Mucosa of gallbladder (tissue), 1 donor: ENCODE measurements at places on chromosomes 6 and 20. TPM values are rescaled to one million over a fixed set of nuclear protein-coding genes. Genes with fewer than 3 reads are reported as not detected.

GRCh38 chr6:6251555-6252280, 68.7 kb downstream of the F13A1 start:
- DNase-seq = no peak

DNA sequence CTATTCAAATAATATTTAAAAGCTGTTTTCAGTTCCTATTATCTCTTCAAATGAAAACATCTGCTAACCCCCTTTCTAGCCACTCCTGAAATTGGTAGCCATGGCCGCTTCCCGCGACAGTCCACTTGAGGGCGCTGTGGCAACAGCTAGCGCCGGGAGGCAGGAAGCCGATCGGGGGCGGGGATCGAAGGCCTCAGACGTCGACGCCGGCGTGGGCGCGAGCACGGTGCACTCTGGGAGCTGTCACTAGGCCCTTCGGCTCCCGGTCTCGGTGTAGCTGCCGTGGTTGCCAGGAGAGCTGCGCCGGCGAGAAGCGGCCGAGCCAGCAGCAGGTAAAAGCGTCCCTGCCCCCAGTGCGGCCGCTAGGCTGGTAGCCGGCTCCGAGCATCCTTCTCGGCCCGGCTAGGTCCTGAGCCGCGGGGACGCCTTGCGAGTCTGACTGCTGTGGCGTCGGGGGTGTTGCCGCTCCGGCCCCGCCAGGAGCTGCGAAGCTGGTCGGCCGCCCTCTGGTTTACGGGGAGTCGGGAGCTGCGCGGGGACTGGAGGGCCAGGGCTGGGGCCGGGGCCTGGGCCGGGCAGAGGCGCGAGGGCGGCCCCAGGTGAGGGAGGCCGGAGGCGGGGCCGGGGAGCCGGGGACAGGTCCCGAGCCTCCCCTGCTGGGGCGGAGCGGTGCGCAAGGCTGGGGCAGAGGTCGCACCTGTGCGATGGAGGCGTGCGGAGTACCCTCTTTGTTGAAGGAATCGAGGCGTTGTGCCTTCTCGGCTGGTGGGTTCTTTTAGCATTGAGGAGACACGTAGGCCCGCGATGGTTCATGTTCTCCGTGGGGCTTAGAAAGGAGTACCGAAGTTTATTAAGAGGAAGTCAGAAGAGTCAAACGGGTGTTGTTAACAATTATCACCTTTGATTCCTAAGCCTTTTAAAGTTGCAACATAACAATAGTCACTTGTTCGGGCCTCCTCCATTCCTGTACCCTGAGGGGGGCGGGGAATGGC, at the start of gene DOP1A:
DOP1A (plus strand) TSS at position 224 of the 992 bp plus-strand sequence. CDS start 29,307 bp downstream, outside the sequence.
- peak; percentile 96 for DNase-seq

The GFOD1 gene
- 17.4 TPM for total RNA-seq

GRCh38 chr6:131172222-131172621, 37.0 kb downstream of the AKAP7 start:
- no peak for DNase-seq

The OSER1 gene
- total RNA-seq = 34.8 TPM

The ARMH2 gene
- not detected for total RNA-seq

- DNase-seq = no peak
These were observed 23.2 kb downstream of the KIAA1755 start for GRCh38 chr20:38237381-38237780.

DNA sequence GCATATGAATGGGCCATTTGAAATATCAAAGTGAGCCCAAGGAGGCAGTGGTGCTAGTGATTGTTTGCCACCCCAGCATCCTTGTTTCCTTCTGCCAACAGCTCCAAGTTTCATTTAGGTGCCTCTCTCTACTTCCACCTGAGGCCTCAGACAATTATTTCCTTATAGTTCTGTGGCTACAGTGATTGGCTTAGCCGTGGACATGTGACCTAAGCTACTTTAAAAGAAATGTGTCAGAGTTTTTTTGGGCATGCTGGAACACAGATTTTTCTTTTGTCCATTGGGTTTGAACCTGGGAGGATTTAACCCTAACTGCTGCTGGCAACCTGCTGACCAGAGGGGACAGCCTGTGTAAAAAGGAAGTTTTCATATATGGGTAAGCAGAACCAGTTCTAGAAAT, 319.4 kb downstream of the CD109 start:
- no peak for DNase-seq

GRCh38 chr6:42441697-42442081, 10.0 kb downstream of the TRERF1 start:
- no peak for DNase-seq

- DNase-seq = no peak
These were observed 41.7 kb downstream of the ISM1 start for GRCh38 chr20:13262671-13263360.

DNA sequence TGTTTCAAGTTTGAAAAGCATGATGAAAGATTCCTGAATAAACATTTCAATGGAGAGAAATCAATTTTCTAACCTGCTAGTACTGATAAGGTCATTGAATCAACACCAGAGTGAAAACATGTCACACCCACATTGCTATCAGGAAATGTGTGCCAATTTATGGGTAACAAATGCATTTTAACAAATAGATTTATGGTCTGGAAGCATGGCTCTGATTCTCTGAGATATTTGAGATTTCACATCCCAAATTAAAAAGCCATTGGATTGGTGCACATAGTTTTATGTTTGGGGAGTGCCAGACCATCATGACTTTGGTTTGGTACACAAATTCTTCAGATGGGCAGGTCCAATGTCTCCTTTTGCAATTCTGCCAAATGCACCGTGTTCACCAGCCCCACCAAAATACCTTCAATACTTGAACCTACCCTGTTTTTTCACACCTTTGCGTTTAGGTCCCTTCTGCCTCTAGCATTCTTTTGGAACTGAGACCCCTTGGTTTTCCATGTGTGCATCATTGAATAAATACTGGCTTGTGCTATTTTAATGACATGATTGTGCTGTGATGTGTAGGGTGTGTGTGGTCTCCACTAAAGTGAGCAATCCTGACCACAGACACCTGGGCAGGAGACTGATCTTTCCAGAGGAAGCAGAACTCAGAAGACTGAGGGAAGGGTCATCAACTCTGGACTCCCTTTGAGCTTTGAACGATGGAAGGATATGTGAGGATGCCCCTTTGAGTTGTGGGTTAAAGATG, 20.4 kb downstream of the IL20RA start:
- no peak for DNase-seq

DNA sequence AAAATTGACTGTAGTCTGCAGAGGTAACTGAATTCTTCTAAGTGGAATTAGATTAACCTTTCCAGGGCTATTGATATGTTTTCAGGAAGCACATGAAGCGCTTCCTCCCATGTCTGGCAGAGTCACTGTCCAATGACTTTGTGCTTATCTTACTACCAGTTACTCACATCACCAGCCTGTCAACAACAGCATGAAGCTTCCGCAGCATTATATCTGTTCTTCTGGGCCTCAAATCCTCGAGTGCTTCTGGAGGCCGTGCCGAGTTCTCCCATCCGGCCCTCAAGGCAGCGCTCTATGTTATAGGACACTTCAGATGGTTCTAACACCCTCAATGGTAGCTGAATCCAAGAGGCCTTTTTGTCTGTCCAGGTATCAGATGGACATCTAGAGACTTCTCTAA, 33.2 kb downstream of the PSMG4 start:
- DNase-seq = no peak

The SSR1 gene
- total RNA-seq = 130 TPM

DNA sequence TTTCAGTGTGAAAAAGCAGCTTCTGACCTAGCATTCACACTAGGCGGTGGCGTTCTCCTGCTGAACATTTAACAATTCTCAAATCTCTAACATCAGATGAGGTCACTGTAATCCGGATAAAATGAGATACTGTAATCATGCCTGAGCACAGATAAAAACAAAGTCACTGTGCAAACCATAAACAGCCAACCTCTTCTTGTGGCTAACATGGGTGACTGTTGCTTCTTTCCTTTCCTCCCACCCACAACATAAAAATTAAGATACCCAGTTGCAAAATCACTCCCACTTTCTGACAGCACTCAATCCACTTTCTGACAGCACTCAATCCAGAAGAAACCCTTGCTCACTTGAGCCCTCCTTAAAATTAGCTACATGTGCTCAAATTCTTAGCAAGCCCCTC, 11.5 kb upstream of the ALDH8A1 start:
- DNase-seq = no peak

The SCUBE3 gene
- 0.37 TPM for total RNA-seq

- DNase-seq = no peak
These were observed 248.7 kb downstream of the C6orf118 start for GRCh38 chr6:165060720-165061119.

GRCh38 chr6:168683621-168684020, 242.6 kb downstream of the SMOC2 start:
- no peak for DNase-seq

The ESR1 gene
- total RNA-seq = 1.9 TPM

DNA sequence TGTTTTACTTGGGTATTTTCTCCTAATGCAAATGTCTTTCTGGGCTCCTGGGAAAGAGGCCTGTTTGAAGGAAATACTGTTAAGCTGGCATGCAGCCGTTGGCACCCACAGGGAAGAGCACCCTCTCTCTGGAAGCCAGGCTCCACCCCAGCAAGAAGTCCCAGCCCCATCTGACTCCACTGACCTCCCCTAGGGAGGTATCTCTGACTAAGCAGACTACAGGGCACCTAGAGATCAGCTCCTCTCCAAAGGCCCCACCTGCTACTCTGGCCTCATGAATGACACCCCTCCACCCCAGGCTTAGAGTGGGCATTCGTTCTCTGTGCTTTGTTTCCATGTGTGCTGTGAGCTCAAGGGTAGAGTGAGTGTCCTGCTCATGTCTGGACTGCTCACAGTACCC, 6.4 kb upstream of the MDGA1 start:
- DNase-seq = no peak

DNA sequence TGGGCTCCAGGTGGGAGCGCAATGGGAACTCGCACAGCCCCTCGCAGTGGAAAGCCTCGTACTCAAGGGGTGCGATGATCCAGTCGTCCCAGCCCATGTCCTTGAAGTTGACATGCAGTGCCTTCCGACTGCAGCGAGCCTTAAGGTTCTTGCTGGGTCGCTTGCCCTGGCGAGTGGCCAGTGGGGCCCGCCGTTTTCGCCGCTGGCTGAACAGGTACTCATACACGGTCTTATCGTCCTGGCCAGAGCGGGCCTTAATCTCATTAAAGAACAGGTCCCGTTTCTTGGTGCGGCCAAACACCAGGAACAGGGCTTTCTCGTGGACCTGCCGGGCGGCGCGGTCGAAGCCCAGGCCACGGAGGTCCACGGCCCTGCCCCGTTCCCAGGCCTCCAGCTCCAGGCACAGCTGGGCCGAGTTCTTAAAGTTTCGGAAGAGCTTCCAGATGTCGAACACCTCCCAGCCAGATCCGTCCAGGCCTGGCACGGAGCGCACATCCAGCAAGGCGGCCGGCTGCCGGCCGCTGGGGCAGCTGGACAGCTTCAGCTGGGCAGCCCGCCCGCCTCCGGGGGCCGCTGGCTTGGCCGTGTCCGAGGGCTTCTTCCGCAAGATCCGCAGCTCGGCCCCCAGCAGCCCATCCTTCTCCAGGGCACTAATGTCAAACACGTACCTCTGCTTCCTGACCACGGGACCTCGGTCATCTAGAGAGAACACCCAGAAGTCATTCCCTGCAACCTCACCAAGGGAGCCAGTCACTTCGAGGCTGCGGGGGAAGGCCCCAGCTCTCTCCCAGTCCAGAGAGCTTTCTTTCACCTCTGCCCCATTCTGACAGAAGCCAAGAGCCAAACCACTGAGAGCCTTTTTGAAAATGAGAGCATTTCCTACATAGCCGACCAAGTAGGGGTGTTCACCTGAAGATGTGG, 3.7 kb downstream of the GDF5 start:
- peak; percentile 14 for DNase-seq

GRCh38 chr6:124420116-124420840, 542.0 kb upstream of the RNF217 start:
- no peak for DNase-seq

DNA sequence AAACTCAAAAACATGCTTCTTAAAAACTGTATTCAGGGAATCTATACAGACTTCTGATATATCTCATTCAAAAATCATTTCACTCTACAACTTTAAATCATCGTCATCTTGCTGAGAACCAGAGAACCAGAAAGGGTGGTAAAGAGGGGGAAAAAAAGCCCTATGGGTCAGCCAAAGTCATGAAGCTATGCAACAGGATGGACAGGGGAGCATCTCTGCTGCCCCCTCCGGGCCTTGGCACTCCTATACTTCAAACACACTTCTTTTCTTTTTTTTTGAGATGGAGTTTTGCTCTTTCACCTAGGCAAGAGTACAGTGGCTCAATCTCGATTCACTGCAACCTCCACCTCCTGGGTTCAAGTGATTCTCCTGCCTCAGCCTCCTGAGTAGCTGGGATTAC, 73.5 kb upstream of the NFATC2 start:
- no peak for DNase-seq

DNA sequence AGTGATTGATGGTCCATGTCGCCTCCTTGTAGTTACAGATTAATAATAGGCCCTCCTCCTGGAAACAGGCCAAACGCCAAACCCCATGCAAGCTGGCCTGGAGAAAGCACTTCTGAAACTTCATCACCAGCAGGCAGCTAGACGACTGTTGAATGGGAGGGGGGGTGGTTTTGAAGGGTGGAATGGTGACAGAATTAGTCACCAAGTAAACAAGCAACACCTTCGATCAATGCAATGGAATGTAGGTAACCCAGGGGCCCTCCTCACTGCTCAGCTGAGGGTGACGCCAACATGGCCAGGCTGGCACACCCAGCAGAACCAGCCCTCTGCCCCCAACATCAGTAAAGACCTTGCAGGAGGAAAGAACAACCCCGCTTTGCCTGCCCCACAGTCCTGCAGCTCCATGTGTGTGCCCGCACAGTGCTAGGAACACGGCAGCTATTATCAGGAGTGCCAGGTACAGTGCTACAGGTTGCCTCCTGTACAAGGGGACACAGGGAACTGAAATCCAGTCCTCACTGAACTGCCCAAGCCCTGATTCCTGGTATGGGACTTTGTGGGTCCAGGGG, 2.7 kb downstream of the BCAS1 start:
- DNase-seq = peak; percentile 93

DNA sequence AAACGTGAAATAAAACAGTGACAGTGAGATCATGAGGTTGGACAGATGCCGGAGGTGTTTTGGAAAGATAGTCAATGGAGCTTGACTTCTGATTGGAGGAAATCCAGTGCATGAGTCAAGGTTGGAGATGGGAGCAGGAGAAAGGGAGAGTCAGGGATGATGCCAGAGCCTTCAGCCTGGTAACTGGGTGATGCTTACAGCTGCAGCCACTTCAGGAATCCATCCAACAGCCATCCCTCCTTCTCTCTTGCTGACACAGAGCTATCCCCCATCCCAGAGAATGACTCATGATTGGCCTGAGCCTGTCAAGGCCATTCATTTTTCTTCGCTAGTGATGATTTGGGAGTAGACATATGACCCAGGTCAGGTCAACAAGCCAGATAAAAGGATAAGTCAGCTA, 112.8 kb downstream of the SAMD5 start:
- DNase-seq = no peak

GRCh38 chr6:45483501-45483900, 105.8 kb upstream of the SUPT3H start:
- no peak for DNase-seq

- no peak for DNase-seq
These were observed 147.8 kb upstream of the EPHA7 start for GRCh38 chr6:93567164-93567563.
